Neural crest cell (in vitro differentiated cells): ENCODE measurements at places on chromosomes 16 and 17. TPM values are rescaled to one million over a fixed set of nuclear protein-coding genes. Genes with fewer than 3 reads are reported as not detected.

GRCh38 chr17:64411999-64412771 is 21.5 kb upstream of the PECAM1 start:
- no peaks in the 10 kb centered on the region for H3K36me3 ChIP-seq
- no peaks in the 10 kb centered on the region for H3K27me3 ChIP-seq
- peak overlapping the region; percentile 93 for H3K27ac ChIP-seq

The TEKT5 gene
- 0.25 and 0.68 TPM in 2 replicates for total RNA-seq

The RASD1 gene
- 8.0 and 8.3 TPM in 2 replicates for total RNA-seq

- no peak for DNase-seq
- no peak overlapping the region for H3K4me3 ChIP-seq
- no peaks in the 10 kb centered on the region for H3K36me3 ChIP-seq
- H3K27ac ChIP-seq, result no peak overlapping the region
Observed at GRCh38 chr17:82503728-82504308, 15.7 kb upstream of the FOXK2 start.

- H3K27ac ChIP-seq, result peak overlapping the region; percentile 78
- no peaks in the 10 kb centered on the region for H3K36me3 ChIP-seq
- H3K4me3 ChIP-seq, result no peak overlapping the region
- H3K27me3 ChIP-seq, result peaks cover 24% of the 10 kb centered on the region
- H3K4me1 ChIP-seq, result peaks cover 26% of the 10 kb centered on the region
Observed at GRCh38 chr17:44913676-44914075, 1.6 kb downstream of the GFAP start.

DNA sequence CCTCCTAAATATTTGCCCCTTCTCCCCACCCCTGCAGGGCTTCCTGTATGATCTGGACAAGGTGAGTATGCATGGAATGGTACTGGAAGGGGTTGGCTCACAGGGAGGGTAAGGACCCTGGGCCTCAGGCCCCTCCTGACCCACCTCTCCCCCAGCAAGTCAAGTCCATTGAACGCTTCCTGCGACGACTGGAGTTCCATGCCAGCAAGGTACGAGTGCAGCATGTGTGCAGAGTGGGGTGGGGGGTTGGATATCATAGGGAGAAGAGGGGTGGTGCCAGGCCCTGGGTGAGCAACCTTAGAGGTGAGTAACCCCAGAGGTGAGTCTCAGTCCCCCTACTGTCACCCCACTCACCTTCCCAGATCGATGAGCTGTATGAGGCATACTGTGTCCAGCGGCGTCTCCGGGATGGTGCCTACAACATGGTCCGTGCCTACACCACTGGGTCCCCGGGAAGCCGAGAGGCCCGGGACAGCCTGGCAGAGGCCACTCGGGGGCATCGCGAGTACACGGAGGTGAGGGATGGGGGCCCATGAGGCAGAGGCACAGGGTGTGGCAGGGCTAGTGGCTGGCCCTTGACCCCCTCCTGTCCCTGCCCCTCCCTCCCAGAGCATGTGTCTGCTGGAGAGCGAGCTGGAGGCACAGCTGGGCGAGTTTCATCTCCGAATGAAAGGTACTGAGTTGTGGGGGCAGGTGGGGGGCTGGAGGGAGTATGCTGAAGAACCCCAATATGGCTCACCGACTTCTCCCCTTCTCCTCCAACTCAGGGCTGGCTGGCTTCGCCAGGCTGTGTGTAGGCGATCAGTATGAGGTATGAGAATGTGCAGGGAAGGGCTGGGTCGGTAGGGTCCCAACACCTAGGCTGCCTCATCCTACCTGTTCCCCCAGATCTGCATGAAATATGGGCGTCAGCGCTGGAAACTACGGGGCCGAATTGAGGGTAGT is 11.3 kb downstream of the RIPOR1 start:
- no peak for DNase-seq
- H3K27ac ChIP-seq, result no peak overlapping the region
- peaks cover 10% of the 10 kb centered on the region for H3K36me3 ChIP-seq
- peaks cover 29% of the 10 kb centered on the region for H3K4me1 ChIP-seq

The MVD gene
- 171 and 196 TPM in 2 replicates for total RNA-seq

GRCh38 chr17:50275279-50275678 is 1.0 kb downstream of the TMEM92 start:
- no peaks in the 10 kb centered on the region for H3K36me3 ChIP-seq
- H3K4me1 ChIP-seq, result peaks cover 23% of the 10 kb centered on the region
- H3K27me3 ChIP-seq, result peaks cover 39% of the 10 kb centered on the region
- no peak for DNase-seq

- no peak for DNase-seq
- no peaks in the 10 kb centered on the region for H3K4me1 ChIP-seq
- H3K27me3 ChIP-seq, result no peaks in the 10 kb centered on the region
- H3K36me3 ChIP-seq, result peaks cover 66% of the 10 kb centered on the region
Observed at GRCh38 chr17:60491771-60492170, 34.3 kb downstream of the APPBP2 start.

- H3K27ac ChIP-seq, result no peak overlapping the region
- H3K4me1 ChIP-seq, result peaks cover 17% of the 10 kb centered on the region
- peaks cover 54% of the 10 kb centered on the region for H3K27me3 ChIP-seq
- no peak for DNase-seq
- H3K4me3 ChIP-seq, result peak overlapping the region; percentile 88
Observed at GRCh38 chr17:76501827-76502307, 644 bp upstream of the RHBDF2 start.

The MILR1 gene
- not detected in 2 replicates for total RNA-seq

The KRTAP4-5 gene
- total RNA-seq, result not detected in 2 replicates

The HOXB1 gene
- total RNA-seq, result 2.7 and 3.6 TPM in 2 replicates

The CASKIN1 gene
- total RNA-seq, result 18.9 and 20.2 TPM in 2 replicates

The CCDC144A gene
- total RNA-seq, result 1.3 and 1.6 TPM in 2 replicates

DNA sequence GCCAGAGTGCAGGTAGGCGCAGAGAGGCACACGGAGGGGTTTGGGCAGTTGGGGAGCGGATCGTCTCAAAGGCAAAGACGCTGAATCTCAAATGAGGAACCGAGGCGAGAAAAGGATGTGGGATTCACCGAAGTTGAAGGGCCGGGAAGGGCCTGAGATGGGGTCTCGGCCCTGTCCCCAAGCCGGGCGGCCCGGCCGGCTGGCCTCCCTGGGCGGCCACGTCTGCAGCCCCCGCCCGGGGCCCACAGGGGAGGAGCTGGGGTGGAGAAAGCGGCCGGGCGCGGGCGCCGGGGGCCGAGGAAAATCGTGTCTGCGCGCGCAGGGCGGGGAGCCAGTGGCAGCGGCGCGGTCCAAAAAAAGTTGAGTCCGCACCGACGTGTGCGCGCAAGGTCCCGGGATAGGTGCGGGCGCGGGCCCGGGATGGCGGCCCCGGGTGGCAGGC is 458 bp downstream of the SLC12A4 start:
- H3K4me3 ChIP-seq, result peak overlapping the region; percentile 97
- no peaks in the 10 kb centered on the region for H3K36me3 ChIP-seq
- peak overlapping the region; percentile 94 for H3K27ac ChIP-seq
- H3K4me1 ChIP-seq, result peaks cover 38% of the 10 kb centered on the region
- DNase-seq, result no peak

The KRT40 gene
- not detected in 2 replicates for total RNA-seq

DNA sequence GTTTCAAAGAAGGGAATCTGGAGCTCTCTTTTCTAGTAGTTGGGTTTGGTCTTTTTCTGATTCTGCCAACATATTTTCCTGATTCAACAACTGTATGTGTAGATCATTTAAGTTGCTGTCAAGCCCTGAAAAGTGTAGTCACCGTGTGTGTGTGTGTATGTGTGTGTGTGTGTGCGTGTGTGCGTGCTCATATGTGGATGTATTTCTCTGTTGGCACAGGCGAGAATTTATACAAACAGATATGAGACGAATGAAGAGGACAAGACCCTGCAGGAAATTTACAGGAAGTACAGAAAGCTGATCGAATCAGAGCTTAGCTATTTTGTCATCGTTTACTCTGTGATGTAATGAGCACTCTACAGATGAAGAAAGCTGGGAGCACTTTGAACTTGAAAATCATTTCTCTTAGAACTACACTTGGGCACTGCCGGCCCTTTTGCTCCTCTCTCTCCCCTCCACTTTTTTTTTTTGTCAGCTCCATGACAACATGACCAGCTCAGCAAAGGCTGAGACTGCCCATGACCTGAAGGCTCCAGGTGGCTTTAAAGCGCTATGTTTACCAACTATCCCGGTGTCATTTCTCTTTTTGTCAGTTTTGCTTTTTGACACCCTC is 11.2 kb downstream of the FBXO39 start:
- H3K27ac ChIP-seq, result no peak overlapping the region
- no peaks in the 10 kb centered on the region for H3K36me3 ChIP-seq
- no peaks in the 10 kb centered on the region for H3K4me1 ChIP-seq
- DNase-seq, result no peak
- H3K27me3 ChIP-seq, result peaks cover 100% of the 10 kb centered on the region

DNA sequence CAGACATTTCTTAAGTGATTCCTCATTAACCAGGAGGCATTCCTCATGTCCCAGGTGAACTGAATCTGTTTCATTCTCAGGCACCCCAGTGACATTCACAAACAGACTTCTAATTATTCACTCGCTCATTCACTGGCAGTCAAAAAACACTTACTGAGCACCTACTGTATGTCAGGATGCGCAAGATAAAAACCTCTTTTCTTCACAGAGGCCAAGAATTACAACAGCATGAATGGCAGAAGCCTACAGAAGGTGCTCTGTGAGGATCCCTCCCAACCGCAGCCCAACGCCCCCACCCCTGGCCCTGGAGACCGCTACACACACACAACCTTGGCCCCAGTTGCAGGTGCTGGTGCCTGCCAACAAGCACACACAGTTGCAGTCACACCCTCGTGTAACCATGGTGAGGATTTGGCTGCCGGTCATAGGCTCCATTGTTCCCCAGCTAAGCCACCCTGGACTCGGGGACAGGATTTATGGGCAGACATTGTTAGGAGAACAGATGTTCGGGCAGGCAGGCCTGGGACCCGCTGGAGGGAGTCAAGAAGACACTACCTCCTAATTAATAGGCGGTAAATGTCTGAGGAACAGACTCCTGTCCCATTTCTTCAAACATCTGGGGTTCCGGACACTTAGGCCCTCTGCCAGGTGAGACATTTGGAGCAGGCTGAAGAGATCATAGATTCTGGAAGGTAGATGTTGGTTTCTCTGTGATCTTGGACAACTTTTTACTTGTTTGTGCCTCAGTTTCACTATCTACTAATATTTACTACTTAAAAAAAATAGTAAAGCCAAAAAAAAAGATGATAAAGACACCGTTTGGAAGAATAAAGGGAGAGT is 43.2 kb downstream of the CUEDC1 start:
- no peaks in the 10 kb centered on the region for H3K27me3 ChIP-seq
- H3K27ac ChIP-seq, result peak overlapping the region; percentile 88
- DNase-seq, result no peak
- H3K4me1 ChIP-seq, result peaks cover 80% of the 10 kb centered on the region
- H3K36me3 ChIP-seq, result no peaks in the 10 kb centered on the region
- peak overlapping the region; percentile 65 for H3K4me3 ChIP-seq

The HBQ1 gene
- total RNA-seq, result 1.8 and 2.9 TPM in 2 replicates

The OR1E2 gene
- not detected in 2 replicates for total RNA-seq
